ENCODE measurements at places on chromosomes 4 and X. TPM values are rescaled to one million over a fixed set of nuclear protein-coding genes. Genes with fewer than 3 reads are reported as not detected.
A peak's percentile ranks its signal among the peaks of the same experiment; 100 is the strongest.

DNA sequence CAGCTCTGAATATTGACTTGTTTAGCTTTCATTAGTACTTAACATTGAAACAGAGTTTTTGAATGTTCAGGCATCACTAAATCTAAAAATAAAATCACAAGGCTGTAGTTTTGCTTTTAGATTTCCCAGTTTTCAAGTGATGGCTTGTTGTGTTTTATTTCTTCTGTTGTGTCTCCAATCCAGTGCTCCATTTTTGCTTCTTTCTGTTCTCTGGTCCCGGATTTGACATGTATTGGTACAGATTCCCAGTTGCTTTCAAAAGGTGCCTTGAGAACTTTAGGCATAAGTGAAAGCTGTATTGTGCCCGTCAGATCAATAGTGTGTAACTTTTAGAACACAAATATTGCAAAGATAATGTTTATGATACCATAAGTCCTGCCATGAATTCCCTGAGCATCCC is 53.2 kb downstream of the ARHGAP10 start:
- H3K4me3 ChIP-seq = no peak overlapping the region
- no peak overlapping the region for H3K27ac ChIP-seq
- no peaks in the 10 kb centered on the region for H3K27me3 ChIP-seq

DNA sequence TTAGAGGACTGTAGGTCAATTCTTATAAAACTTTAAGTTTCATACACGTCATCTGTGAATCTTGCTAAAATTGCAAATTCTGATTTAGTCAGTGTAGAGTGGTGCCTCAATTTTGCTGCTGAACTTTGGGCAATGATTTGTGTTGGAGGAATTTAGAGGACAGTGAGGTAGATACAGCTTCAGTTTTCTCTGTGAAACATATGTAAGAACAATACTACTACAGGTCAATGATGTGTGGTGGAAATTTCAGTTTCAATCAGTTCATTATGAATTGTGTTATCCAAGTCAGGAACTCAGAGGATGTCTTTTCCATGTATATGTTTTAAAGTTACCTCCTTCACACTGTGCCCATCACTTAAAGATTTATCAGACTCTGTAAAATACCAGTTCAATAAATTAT is 1597.8 kb upstream of the PCDH10 start:
- H3K27ac ChIP-seq = no peak overlapping the region
- no peak overlapping the region for H3K4me3 ChIP-seq

GRCh38 chr4:130154901-130155300 is 1058.9 kb downstream of the C4orf33 start:
- H3K27ac ChIP-seq = no peak overlapping the region
- H3K4me3 ChIP-seq = no peak overlapping the region

- no peaks in the 10 kb centered on the region for H3K4me1 ChIP-seq
- no peaks in the 10 kb centered on the region for H3K36me3 ChIP-seq
- no peak overlapping the region for H3K4me3 ChIP-seq
- no peak overlapping the region for H3K27ac ChIP-seq
- DNase-seq = no peak
Observed at GRCh38 chr4:170139764-170140163, 50.0 kb upstream of the AADAT start.

- DNase-seq = no peak
- H3K36me3 ChIP-seq = no peaks in the 10 kb centered on the region
- no peak overlapping the region for H3K4me3 ChIP-seq
- H3K27me3 ChIP-seq = no peaks in the 10 kb centered on the region
- no peak overlapping the region for H3K27ac ChIP-seq
Observed at GRCh38 chrX:145190801-145191389, 56.4 kb upstream of the SPANXN1 start.

DNA sequence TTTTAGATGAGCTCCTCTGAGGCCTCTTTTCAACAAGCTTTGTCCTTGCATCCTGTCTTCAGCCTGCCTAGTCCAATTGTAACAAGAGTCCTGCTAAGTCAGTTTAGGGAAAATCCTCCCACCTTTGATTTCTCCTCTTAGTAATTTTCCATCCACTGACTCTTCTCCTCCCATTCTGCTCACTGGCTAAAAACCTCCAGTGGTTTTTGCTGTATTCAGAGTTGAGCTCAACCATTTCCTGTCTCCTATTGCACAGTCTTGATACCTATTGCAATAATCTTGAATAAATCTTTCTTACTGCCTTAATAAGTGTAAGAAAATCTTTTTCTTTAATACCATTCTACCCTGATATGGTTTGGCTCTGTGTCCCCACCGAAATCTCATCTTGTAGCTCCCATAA is 117.8 kb upstream of the ENPP6 start:
- no peak for DNase-seq
- H3K27me3 ChIP-seq = no peaks in the 10 kb centered on the region
- H3K4me3 ChIP-seq = no peak overlapping the region
- no peaks in the 10 kb centered on the region for H3K36me3 ChIP-seq

DNA sequence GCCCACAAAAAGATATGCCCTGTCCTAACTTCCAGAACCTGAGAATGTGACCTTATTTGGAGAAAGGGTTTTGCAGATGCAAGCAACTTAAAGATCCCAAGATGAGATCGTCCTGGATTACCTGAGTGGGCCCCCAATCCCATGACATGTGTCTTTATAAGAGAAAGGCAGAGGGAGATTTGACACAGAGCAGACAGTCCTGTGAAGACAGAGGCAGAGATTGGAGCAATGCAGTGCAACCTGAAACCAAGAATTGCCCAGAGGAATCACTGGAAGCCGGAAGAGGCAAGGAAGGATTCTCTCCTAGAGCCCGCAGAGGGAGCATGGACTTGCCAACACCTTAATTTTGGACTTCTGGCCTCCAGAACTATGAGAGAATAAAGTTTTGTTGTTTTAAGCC is 171.5 kb downstream of the SMIM20 start:
- DNase-seq = no peak
- H3K27me3 ChIP-seq = no peaks in the 10 kb centered on the region
- H3K4me3 ChIP-seq = no peak overlapping the region
- H3K4me1 ChIP-seq = peaks cover 26% of the 10 kb centered on the region
- H3K27ac ChIP-seq = no peak overlapping the region
- H3K36me3 ChIP-seq = no peaks in the 10 kb centered on the region

The CXorf51A gene
- not detected for total RNA-seq

The CXorf65 gene
- total RNA-seq = 51.6 TPM

DNA sequence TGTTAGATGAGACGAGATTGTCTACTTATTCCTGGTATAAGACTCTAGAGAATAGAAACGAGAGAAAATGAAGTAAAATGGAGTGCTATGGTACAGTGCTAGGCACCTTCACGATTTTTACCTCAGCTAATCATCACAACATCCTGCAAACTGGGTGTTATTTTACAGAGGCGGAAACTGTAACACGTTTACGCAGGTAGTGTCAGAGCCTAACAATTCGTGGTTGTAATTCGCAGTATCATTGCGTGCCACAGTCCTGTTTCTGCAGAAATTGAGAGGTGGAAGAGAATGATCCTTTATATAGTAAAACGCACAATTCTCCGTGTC is 383 bp upstream of the TBC1D19 start:
- peak overlapping the region; percentile 81 for H3K27ac ChIP-seq
- no peaks in the 10 kb centered on the region for H3K27me3 ChIP-seq
- no peak for DNase-seq

The TMPRSS11B gene
- not detected for total RNA-seq

- H3K27ac ChIP-seq = no peak overlapping the region
- no peaks in the 10 kb centered on the region for H3K27me3 ChIP-seq
- no peak overlapping the region for H3K4me3 ChIP-seq
Observed at GRCh38 chr4:128635141-128635954, 174.2 kb upstream of the JADE1 start.

DNA sequence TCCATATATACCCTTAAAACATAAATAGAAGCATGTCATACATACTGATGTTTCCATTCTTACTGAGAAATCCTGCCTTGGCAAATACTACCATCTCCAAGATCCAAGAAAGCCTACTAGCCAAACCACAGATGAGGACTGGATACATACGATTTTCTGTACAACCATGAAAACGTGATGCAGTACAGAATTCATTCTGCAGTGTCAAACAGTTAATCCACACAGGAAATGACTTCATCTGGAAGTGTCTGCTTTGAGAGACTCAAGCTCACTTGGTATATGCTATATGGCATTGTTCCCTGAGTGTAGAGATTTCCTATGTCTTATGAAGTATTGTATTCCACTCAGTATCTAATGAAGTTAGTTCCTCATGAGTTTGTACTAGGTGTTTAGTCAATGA is 94.3 kb downstream of the CT47B1 start:
- no peaks in the 10 kb centered on the region for H3K36me3 ChIP-seq
- no peaks in the 10 kb centered on the region for H3K27me3 ChIP-seq
- no peak for DNase-seq
- H3K27ac ChIP-seq = no peak overlapping the region

The GAB3 gene
- 14.9 TPM for total RNA-seq

DNA sequence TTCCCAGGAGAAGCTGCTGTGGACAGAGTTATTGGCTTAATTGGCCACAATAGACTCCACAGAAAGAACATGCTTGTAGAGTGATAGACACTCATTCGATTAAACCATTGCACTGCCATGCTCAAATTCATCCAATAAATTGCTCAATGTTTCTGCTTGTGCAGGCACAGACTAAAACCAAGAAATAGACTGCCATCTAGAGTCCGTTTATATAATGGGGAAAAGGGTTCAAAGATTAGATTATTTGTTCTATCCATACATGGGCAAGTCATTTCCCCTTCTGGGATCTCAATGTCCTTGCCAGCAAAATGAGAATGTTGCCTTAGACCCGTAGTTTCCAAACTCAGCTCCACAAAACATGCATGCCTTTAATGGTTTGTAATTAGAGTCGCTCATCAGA is 8.7 kb downstream of the SMIM10 start:
- no peak overlapping the region for H3K4me3 ChIP-seq
- H3K4me1 ChIP-seq = peaks cover 7% of the 10 kb centered on the region
- H3K27ac ChIP-seq = no peak overlapping the region
- H3K27me3 ChIP-seq = no peaks in the 10 kb centered on the region
- no peaks in the 10 kb centered on the region for H3K36me3 ChIP-seq

DNA sequence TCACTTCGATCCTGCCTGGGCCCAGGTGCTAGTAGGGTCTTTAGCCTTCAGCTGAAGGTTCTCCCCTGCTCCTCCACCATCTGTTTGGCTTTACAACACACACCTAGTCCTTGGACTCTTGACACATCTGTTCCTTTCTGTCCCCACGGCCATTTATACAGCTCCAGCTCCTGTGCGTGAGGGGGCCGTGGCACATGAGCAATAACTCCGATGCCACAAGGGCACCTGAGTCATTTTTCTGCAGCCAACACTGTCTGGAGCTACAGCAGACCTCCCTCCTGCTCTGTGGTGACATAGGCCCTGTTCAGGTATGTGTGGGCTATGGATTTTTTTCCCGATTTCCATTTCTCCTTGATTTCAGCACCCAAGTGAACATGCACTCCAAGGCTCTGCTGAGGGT is 44.7 kb upstream of the BCOR start:
- DNase-seq = no peak
- no peak overlapping the region for H3K27ac ChIP-seq
- H3K36me3 ChIP-seq = no peaks in the 10 kb centered on the region
- no peaks in the 10 kb centered on the region for H3K27me3 ChIP-seq
- H3K4me3 ChIP-seq = no peak overlapping the region

GRCh38 chrX:108584617-108585211 is 145.1 kb downstream of the COL4A5 start:
- no peak for DNase-seq
- no peaks in the 10 kb centered on the region for H3K27me3 ChIP-seq
- no peak overlapping the region for H3K27ac ChIP-seq
- H3K4me3 ChIP-seq = no peak overlapping the region
- no peaks in the 10 kb centered on the region for H3K4me1 ChIP-seq

The DRP2 gene
- not detected for total RNA-seq

DNA sequence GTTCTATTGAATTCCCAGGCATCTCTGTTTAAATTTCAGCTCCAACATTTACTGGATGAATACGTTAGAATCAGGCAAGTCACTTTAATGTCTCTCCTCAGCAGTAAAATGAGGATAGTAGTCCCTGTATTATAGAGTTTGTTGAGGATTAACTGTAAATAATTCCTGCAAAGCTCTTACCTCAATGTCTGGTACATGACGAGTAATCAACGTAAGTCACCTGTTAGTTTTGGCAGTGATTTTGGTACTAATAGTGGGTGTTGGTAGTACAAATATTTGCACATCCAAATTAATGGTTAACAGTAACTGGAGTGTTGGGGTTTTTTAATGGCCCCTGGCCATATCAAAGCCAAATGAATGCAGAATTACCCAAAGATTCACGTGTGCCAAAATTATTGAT is 189.8 kb upstream of the GALNT7 start:
- DNase-seq = no peak
- no peak overlapping the region for H3K4me3 ChIP-seq
- H3K27me3 ChIP-seq = no peaks in the 10 kb centered on the region
- no peaks in the 10 kb centered on the region for H3K36me3 ChIP-seq
- no peak overlapping the region for H3K27ac ChIP-seq

- H3K4me1 ChIP-seq = peaks cover 23% of the 10 kb centered on the region
- no peak for DNase-seq
- no peaks in the 10 kb centered on the region for H3K36me3 ChIP-seq
Observed at GRCh38 chrX:39866229-39866628, 231.5 kb downstream of the BCOR start.

GRCh38 chr4:115873048-115873447 is 759.6 kb upstream of the NDST4 start:
- no peak overlapping the region for H3K4me3 ChIP-seq
- no peak for DNase-seq
- no peaks in the 10 kb centered on the region for H3K36me3 ChIP-seq
- no peaks in the 10 kb centered on the region for H3K27me3 ChIP-seq
- no peak overlapping the region for H3K27ac ChIP-seq

- H3K4me3 ChIP-seq = no peak overlapping the region
- H3K27ac ChIP-seq = no peak overlapping the region
- H3K4me1 ChIP-seq = no peaks in the 10 kb centered on the region
- no peaks in the 10 kb centered on the region for H3K27me3 ChIP-seq
- DNase-seq = no peak
- H3K36me3 ChIP-seq = no peaks in the 10 kb centered on the region
Observed at GRCh38 chrX:95056901-95057300, 1382.9 kb downstream of the FAM133A start.

- H3K27me3 ChIP-seq = no peaks in the 10 kb centered on the region
- H3K4me1 ChIP-seq = no peaks in the 10 kb centered on the region
- DNase-seq = no peak
- no peak overlapping the region for H3K4me3 ChIP-seq
Observed at GRCh38 chrX:46477435-46477834, 67.8 kb downstream of the ZNF674 start.

The PDS5A gene
- total RNA-seq = 96.9 TPM

DNA sequence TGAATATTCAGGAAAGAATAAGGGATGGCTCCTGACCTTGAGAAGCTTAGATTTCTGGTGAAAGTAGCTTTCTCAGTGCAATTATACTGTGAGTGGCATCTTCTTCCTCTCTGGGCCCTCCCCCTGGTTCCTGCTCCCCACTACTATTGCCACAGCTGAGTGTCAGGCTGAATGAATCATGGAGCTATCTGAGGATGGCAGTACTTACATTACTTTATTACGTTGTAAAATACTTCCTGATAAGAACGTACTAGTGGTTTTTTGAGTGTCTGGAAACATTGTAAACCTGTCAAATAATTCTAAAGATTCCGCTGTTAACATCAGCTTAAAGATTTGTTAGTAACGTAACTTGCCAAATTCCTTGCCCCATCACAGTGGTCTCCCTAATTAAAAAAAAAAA is 36.2 kb downstream of the ARHGAP10 start:
- no peak for DNase-seq
- H3K4me1 ChIP-seq = no peaks in the 10 kb centered on the region

The IL9R gene
- 22.9 TPM for total RNA-seq
